ENCODE measurements at places on chromosomes 5 and 9.

DNA sequence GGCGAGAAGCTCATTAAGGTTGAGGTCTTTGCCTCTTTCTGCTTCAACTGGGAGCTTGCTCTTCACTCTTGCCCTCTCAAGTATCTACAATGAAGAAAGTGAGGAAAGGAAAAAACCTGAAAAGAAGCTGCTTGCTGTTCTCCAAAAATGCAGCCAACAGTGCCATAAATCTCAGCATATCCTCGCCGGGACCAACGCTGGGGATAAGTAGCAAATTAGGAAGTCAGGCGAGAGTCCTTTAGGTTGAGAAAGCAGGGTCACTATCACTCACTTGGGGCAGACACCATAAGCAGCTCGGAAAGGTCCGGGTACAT lies 399 bp downstream of the NUP155 start:
- no peak for DNase-seq

GRCh38 chr5:36660397-36661049 lies 54.1 kb downstream of the SLC1A3 start:
- DNase-seq, result no peak

DNA sequence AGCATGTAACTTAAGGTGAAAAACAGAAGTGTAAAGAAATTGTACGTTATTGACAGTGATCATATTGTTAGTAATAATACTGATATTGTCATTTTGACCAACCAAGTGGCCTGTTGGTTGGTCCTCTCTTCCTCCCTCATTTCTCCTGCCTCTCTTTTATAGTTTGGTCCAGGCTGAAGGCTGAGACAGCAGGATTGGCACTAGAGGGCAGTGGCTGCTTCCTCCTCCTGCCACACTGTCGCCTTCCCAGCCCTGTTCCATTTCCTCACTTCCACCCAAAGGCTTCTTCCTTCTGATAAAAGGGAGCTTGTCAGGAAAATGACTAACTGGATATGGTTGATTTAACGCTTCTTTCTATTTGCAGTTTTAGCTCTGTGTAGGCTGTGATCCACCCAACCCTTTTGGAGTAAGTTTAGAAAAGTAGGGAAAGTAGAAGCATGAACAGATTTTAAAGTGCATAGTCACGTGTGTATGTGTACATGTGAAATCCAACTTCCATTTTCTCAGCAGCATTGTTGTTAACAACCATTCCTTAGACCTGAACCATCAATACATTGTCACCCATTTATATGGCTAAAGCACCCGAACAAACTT lies 35.6 kb downstream of the PTCD2 start:
- no peak for DNase-seq

DNA sequence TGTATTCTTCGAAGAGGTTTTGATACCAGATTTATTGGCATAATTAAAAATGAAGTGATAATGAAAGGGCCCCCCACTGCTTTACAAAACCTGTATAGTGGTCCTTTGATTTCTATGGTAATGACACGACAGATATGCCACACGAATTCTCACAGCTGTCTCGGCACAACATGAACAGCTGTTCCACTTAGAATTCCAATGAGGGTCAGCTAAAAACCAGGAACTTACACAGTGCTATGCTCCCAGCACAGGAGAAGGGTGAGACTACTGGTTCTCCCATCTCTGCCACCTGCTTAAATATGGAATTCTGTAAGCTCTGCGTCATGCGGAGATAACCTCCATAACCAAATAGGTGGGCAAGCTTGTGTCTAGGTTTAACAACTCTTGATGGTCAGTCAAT lies 183.0 kb upstream of the EFNA5 start:
- no peak for DNase-seq

- DNase-seq, result no peak
Measured at GRCh38 chr9:136695435-136695895, 8.2 kb upstream of the AGPAT2 start.

GRCh38 chr5:135990528-135991255 lies 35.9 kb upstream of the LECT2 start:
- no peak for DNase-seq

GRCh38 chr5:109690242-109690974 lies 681 bp downstream of the MAN2A1 start:
- no peak for DNase-seq

DNA sequence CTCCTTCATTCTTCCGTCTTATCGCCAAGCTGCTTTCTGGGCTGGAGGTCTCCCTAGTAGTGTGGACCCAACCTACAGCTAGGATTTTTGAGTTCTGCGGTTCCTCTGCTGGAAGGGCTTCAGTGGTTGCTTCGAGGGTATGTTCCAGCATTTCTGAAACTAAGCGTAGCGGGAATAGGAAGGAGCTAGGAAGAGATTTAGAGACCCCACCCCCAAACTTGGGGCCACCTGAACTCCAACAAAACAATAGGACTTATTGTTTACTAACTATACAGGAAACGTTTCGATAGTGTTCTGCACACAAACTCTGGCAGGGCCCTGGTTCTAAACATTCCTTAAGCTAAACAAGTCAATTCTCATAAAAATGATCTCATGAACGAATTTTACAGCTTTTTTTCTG lies 346.7 kb downstream of the PLK2 start:
- no peak for DNase-seq

- DNase-seq, result no peak
Measured at GRCh38 chr5:150138551-150139265, 16.9 kb downstream of the PDGFRB start.

- DNase-seq, result no peak
Measured at GRCh38 chr5:170437621-170438375, 48.6 kb upstream of the KCNMB1 start.

DNA sequence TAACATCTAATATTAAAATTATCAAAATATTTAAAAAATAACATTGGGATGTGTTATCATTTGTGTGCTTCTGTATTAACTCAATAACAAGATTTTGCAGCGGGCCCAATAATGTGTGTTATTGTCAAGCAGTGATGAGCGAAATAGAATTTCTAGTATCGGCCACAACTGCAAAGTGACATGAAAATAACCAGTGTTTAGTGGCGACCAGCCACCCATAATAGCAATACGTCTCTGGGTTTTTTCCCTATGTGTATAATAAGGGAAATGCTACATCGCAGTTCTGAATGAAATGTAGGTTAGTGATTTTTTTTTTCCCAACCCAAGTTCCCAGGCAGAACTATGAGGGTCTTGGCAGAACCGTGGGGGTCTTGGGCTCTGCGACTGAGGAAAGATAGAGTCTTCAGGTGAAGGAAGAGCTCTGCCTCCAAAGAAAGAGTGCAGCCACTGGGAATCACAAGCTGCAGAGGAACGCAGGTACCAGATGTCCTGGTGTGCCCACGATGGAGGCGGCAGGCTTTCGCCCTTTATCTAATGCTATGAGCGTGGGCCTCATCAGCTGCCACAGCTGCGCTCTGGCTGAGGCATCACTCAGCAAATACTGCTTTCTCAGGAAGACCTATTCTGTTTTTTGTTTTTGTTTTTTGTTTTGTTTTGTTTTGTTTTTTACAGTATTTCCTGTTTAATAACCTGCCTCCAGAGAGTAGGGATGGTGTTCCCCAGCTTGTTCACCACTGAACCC lies 235.0 kb downstream of the ROR2 start:
- DNase-seq, result no peak

GRCh38 chr5:116645627-116646026 lies 71.0 kb upstream of the SEMA6A start:
- peak; percentile 6 for DNase-seq

- no peak for DNase-seq
Measured at GRCh38 chr9:34396276-34397214, 19.8 kb upstream of the MYORG start.

- DNase-seq, result no peak
Measured at GRCh38 chr5:111167551-111167950, 56.6 kb upstream of the CAMK4 start.

- DNase-seq, result no peak
Measured at GRCh38 chr9:70492319-70492777, 77.9 kb upstream of the KLF9 start.

DNA sequence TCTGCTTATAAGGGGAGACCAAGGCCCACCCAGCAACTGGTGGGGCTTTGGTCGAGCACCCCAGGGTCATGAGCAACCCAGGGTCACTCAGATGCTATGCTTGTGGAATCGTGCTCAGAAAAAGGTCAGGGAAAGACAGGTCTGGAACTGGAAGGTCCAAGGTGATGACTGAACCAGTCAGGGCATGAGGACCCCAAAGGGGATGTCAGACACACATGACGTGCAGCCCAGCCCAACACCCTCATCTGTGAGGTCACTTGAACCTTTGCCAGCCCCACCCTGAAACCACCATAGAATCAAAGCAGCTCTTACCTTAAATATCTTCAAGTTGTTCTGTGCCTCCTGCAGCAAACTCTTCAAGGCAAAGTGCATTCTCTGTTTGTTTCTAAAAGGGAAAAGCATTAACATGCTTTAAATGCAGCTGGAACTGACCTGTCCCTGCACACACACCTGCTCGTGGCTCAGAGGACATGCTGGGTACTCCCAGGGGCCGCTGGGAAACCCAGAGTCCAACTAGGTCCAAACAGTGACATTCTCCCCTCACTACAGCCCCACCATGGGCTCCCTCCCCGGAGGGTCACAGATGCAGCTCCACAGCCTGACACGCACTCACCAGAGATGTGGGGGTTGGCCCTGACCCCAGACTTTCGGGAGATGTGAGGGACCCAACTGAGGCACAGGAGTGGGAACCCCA lies 29.4 kb downstream of the IPPK start:
- no peak for DNase-seq

GRCh38 chr5:75048457-75048953 lies 3.9 kb downstream of the GCNT4 start:
- DNase-seq, result no peak

GRCh38 chr5:76971511-76971910 lies 18.7 kb downstream of the CRHBP start:
- DNase-seq, result no peak

DNA sequence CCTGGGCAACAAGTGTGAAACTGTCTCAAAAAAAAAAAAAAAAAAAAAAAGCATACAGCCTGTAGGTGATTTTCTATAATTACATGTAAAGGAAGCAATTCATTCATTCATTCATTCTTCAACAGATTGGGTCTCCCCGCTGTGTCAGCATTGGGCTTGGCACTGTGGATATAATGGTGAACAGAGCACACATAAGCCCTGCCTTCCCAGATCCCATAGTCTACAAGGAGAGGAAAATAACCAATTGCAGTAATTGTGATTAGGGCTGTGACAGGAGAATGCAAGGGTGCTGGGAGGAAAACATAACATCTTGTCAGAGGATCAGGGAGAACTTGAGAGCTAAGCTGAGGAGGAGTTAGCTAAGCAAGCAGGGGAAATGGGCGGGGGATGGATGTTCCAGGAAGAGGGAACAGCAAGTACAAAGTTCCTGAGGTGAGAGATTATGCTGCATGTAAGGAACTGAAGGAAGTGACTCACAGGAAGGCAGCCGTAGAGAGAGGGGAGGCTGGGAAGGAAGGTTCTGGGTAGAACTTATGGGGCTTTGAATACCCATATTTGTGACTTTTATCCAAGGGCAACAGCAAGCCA lies 24.0 kb upstream of the KLF9 start:
- DNase-seq, result peak; percentile 55

- no peak for DNase-seq
Measured at GRCh38 chr5:66769839-66770617, 173.8 kb downstream of the MAST4 start.

- no peak for DNase-seq
Measured at GRCh38 chr5:119329666-119330065, 26.2 kb upstream of the TNFAIP8 start.

- DNase-seq, result peak; percentile 86
Measured at GRCh38 chr5:140261403-140262171, 41.3 kb downstream of the PFDN1 start.

GRCh38 chr5:81393430-81393782 lies 528 bp downstream of the ACOT12 start:
- DNase-seq, result no peak

DNA sequence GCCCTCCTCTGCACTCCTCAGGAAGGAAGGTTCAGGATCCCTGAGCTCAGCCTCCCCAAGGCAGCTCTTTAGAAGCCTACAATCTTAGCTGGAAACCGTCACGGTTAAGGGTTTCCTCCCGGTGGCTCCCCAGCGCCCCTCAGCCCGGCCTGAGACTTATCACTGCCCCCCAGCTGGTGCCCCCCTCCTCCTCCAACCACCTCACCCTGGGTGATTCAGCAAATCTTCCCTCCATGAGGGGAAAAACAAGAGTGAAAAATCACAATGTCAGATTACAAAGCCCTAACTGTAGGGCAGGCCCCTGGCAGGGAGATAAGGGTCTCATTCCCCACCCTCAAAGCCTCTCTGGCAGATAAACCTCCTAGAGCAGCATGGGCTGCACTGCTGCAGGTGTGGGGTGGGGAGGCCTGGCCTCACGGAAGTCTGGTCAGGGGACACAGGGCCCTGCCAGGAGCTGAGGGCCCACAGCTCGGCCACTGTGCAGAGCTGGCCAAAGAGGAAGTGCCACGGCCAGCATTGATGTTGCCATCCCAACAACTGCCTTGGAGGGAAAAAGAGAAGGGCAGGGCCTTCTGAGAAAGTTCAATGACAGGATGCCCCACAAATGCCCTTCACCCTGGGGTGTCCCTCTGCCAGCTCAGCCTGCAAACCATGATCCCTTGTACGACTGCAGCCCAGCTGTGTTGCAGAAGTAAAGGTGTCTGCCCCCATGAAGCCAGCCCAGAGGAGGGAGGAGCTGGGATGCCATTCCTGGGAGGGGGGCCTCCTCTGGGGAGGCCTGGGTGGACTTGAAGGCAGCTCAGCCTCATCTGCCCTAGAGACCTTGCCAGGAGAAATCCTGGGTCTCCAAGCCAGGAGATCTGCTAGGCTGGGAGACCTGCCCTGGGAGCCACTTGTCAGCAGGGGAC lies 25.9 kb downstream of the GFI1B start:
- DNase-seq, result no peak

DNA sequence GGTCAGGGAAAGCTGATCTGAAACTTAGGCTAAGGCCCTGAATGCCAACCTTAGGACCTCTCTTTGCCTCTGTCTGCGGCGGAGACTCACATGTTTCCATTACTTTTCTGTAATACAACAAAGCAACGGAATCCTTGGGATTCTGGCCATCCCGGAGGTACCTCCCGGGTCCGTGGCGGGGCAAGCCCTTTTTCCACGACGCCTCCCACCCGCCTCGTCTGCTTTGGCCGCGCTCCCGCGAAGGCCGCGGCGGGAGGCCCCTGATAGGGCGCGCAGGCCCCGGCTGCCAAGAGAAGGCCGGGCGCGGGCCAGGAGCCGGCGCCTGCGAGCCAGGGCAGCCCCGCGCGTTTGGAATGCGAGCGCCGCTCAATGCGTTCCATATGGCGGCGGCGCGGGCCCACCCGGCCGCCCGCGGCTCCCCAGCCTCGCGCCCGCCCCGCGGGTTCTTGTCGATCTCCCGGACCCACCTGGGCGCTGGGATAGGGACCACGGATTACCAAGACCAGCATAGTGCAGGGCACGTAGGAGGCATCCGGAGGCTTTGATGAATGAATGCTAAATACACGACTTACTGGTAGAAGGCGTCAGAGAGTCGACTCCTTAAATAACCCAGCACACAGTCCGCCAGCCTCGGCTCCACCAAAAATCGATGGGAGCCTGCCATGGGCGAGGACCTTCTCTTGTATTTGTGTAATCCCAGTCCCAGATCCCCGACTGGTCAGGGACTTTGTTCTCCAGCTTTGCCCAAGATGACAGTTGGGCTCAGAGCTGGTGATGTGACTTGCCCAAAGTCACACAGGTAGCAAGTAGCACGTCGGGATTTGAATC lies 17.5 kb upstream of the PHF19 start:
- DNase-seq, result no peak

Data from retinal pigment epithelial cell (primary cell).